ENCODE measurements at places on chromosomes 2 and 18.

DNA sequence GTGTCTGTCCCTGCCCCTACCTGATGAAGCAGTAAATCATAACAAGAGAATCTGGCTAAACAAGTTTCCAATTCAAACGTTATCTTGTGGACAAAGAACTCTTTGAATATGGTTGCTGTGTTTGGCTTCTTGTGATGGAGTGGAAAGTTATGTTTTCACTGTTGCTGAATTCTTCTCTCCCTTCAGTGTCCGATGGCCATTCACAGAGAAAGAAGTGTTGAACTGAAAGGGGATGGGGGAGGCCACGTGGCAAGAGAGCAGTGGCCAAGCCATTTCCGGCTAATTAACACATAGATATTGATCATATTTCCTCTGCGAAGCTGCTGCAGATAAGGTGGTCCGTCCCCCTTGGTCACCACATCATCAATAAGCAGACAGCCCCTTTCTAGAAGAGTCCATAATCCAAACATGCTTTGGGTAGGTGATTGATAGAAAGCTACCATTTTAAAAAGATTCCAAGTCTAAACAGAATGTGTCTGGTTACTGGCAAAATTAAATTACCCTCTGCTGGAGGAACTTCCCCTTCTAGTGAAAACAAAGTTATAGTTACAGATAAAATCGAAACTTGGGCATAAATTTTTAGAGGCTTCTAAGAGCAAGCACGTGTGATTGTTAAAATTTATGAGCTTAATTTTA, 36.9 kb upstream of the FZD7 start:
- DNase-seq = no peak

- no peak for DNase-seq
Observed at GRCh38 chr2:102358496-102358895, 2.9 kb downstream of the IL18R1 start.

DNA sequence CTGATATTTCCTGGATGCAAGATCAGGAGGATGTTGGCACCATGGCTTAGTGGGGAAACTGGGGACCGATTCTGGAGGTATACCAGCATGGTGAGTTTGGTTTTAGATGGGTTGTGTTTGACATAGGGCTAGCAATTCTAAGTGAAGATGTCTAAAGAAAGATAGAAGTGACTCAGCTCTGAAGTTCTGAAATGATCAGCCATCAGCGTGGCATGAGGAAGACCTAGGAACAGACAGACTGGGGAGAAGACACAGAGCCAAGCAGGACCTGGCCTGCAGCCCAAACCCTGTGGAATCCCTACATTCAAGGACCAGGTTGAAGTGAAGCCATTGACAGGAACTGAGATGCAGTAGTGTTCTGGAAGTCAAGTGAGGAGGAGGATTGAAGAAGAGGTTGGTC, 39.8 kb downstream of the HRH4 start:
- DNase-seq = no peak

- no peak for DNase-seq
Observed at GRCh38 chr2:236307641-236308040, 43.4 kb upstream of the ASB18 start.

- no peak for DNase-seq
Observed at GRCh38 chr18:25102662-25103061, 249.3 kb downstream of the ZNF521 start.

DNA sequence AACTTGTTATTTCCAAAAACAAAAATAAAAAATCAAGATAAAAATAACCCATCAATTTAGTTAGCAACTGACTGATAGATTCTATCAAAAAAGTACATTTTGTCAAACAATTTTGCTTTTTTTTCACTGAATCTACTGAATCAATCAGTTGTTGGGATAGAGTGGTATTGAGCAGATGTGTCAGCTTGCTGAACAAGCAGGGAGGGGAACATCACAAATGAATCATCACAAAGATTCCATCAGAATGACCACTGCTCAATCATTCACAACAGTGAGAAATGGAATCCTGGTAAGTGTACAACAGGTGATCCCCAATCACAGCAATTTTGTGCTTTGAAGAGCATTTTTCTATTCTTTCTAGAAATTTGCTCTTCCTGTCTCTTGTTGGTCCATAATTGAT, 12.3 kb upstream of the SLC14A2 start:
- no peak for DNase-seq

DNA sequence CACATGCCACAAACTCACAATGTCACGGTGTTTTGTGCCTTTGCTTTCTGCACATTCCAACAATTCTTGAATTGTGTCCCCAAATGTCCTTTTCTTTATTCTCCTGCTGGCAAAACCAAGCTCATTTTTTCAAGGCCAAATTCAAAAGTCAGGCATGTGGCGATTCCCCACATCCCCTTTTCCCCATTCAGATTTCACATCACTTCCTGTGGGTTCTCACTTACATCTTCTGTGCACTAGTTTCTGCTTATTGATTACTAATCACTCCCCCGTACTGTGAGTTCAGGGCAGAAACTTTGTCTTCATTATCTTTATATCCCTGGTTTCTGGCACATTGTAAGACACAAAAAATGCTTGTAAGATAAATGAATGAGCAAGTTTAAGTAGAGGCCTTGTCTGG, 69.2 kb downstream of the AP1S3 start:
- DNase-seq = no peak

- DNase-seq = no peak
Observed at GRCh38 chr2:186554850-186555671, 34.8 kb upstream of the ITGAV start.

DNA sequence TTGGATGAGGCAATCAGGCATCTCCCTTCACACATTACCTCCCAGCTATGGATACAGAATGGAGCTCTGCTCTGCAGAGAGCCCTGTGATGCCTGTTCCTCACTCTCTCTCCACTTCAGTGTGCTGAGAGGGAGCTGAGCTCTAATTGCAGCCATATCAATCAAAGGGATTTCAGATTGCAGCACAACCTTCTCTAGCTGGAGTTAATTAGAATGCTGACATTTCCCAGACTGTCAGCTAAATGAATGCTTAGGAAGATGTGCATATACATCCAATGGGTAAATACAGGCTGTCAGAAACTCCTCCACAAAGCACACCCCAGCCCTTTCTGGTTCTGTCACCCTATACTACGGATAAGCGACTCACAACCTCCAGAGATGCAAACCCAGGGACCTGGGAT, 402.6 kb downstream of the EIPR1 start:
- no peak for DNase-seq

DNA sequence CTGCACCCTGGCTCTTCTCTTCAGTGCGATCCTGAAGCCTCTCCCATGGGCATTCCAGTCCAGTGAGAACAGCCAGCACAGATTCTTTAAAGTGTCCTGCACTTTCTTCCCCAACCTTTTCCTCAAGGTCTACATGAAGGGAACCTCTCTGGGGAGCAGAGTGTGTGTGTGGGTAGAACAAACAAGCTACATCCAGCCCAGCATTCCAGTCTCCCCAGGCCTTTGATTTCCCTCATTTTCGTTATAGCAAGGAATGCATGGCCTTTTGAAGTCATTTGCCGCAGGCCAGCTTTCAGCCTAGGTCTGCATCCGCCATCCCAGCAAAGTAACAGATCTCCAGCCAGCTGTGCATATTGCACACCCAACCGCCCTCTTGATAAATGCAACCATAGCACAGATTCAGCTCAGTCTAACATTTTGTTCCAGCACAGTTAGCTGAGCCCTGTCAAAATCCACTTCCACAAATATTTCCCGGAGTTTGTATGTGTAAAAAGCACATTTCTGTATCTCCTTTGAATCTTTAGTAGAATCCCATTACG, 44.6 kb downstream of the CD8B2 start:
- no peak for DNase-seq

DNA sequence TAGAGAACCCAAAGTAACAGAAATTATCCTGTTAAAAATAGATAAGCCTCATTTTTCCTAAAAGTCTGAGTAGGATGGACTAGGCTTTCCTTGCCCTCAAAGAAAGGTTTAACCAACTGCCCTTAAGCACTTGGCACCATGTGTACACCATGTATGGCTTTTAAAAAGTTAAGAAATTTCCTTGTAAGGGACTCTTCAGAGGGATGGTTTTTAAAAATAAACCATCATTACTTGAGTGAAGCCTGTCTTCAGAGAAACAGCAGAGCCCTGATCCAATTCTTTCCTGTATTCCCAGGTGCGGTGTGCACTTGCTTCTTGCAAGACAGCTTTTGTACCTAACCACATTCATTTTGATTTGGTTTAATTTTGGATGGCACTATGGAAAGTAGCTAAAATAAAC, 1.1 kb upstream of the NEMP2 start:
- no peak for DNase-seq

DNA sequence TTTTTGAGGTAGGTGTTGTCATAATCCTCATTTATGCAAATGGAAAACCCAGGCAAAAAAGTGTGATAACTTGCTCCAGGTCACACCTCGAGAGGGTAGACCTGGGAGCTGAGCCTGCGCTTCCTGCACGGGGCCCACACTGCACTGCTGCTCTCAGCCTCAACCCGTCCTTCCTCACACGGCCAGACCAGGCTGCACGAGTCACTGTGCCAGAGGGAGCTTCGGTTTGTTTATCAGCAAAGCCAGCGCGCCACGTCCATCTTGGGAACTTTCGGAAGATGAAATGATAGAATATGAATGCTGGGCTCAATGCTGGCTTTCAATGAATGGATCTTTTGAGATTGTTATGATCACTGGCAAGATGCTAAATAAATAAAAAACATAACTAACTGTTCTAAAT, 14.4 kb downstream of the COPS9 start:
- DNase-seq = no peak

GRCh38 chr2:62217421-62217820, 21.5 kb downstream of the B3GNT2 start:
- DNase-seq = no peak

DNA sequence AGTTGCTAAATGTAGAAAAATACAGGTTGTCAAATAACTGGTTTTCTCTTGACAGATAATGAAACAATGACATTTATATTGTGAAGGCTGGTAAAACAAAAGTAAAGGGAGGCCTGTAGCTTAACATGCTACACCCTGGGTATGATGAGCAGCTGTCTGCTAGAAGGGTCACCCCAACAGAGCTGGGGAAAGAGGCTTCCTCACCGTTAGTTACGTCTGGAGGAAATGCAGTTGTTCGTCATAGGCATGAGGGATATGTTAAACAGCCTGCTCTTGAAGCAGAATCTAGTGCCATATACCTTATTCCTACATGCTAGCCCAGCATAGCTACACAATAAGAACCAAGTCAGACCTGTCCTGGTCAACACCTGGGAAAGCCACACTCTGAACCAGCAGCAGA, 49.9 kb downstream of the LPIN2 start:
- DNase-seq = peak; percentile 31

GRCh38 chr2:106343274-106343673, 124.9 kb downstream of the RGPD3 start:
- no peak for DNase-seq

DNA sequence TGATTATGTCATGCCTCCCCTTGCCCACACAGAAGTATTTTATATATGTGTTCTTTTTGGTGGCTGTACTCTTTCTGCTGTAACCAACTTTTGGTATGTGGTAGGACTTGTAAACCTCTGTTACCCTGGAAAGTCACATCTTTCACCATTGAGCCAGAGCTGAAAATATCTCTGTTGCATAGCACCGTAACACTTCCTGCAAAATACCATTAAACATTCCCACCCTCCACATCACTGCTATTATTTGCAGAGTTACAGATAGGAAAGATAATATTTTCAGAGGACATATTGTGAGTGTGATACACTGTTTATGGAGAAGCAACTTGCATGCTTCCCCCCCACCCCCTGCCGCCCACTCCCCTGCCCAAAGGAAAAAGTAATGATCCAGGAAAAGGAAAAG, 44.8 kb downstream of the CAB39 start:
- no peak for DNase-seq

DNA sequence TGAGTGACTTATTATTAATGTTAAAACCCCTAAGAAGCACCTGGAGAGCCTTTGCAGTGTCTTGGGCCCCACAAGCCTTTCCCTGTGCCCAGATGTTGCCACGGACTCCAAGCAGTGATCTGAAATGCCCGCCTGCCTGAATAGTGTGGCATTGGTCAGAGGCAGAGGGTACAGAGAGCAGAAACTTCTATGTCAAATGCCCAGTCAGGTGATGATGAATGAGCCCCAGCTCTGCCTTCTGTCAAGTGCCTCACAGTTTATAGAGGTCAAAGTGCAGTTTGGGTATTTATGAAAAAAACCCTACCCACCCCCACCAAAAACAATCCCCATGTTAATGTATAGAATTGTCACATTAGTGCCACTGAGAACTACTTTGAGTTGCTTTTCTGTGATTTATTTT, 170.0 kb upstream of the SIX3 start:
- no peak for DNase-seq

DNA sequence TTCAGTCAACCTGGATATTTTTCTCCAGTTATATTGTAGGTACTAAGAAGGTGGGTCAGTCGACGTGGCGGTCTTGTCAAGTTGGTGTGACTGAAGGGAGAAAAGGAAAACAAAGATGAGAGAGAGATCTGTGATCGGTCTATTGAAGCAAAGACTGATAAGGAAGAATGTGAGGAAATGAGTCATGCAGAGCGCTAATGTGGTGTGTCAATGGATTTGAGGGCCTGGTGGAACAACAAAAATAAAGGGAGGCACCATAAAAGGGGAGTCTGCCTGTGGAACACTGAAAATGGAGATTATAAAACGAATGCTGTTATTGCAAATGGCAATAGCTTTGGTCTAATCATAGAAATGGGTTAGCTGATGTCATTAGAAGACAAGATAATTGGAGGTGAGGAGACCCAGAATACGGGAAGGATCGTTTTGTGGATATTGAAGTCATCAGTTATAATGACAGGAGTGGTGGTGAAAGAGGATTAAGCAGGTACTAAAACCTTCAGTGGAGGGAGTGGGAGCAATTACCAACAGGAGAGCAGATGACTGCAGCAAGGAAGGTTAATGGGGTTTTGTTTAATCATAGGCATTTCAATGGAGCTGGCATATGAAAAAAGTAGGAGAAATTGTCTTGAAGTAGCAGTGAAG, 599.1 kb upstream of the FSHR start:
- no peak for DNase-seq

GRCh38 chr2:127479219-127479825, 47.0 kb downstream of the IWS1 start:
- DNase-seq = no peak

DNA sequence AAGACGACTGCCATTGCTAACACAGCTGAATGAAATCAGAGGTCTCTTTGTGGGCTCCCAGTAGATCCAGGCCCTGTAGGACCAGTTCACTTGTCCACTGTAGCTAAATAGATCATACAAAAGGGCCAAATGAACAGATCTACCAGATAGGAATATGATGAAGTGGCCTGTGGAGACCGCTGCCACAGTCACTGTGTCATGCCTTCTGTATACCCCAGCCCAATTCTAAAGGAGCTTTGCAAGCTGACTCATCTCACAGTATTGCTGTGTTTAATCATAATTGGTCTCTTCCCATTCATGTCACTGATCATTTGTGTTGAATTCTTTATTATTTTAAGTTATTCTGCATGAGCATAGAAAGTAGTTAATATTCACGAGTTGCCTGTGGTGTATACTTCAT, 125.8 kb downstream of the MTCL1 start:
- no peak for DNase-seq

Data from activated naive CD4-positive, alpha-beta T cell treated with anti-CD3 and anti-CD28 coated beads, Interleukin-2, amount 50 U/mL, for 16 hours (primary cell).